ENCODE measurements at places on chromosomes 3 and 15.

- DNase-seq: no peak
Observed at GRCh38 chr3:170296703-170297102, 60.8 kb upstream of the SKIL start.

GRCh38 chr3:127690823-127691452, 18.2 kb downstream of the ABTB1 start:
- peak; percentile 47 for DNase-seq

DNA sequence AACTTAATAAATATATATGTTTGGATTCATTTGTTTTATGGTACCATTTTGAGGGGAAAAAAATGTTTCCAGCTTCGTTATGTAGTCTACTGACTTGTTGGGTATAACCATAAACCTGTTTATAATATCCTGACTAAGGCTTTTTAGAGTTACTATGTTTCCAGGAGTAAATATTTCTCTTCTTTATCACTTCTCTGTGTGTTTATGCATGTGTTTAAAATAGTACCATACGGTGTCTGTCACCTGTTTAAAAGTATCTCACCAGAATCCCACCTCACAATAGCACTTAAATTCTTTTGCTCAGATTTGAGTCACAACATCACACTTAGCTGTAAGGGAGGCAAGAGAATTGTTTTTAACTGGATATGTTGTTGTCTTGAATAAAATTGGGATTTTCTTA, 15.1 kb downstream of the LACTB start:
- DNase-seq: peak; percentile 50

DNA sequence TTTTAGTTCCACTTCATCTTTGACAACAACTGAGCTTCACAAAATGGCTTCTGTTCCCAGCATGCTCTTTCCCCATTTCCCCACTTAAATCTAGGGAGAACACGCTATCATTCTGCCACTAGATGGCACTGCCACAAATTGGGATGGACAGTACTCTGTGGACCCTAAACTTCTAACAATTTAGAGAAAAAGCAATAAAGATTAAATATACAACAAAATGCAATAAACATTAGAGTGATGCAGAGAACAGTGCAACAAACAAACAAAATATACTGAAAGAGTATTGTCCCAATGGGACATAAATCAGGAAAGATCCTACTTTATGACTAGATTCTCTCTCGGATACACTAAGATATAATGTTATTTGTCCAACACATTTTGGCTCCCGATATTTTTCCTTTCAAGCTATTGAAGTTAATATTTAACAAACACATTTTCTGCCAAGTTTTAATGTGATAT, 169.7 kb upstream of the TMCO5A start:
- DNase-seq: peak; percentile 80

DNA sequence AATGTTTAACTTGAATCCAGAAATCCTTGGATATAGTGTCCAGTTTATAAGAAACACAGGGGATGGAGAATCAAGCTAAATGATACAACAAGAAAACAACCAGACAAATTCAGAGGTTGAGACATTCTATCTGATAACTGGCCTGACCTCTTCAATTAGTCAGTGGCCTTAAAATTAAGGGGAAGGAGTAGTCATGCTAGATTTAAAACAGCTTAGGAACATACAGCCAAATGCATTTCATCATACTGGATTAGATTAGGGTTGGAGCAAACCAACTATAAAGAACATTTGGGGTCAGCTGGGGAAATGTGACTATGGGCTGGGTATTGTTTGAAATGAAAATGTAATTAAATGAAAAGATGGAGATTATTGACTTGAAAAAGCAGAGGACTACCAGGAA, 53.3 kb downstream of the PPARG start:
- DNase-seq: no peak

GRCh38 chr3:6079561-6080179, 781.2 kb upstream of the GRM7 start:
- no peak for DNase-seq

- DNase-seq: no peak
Observed at GRCh38 chr15:88029696-88030095, 226.8 kb downstream of the NTRK3 start.

DNA sequence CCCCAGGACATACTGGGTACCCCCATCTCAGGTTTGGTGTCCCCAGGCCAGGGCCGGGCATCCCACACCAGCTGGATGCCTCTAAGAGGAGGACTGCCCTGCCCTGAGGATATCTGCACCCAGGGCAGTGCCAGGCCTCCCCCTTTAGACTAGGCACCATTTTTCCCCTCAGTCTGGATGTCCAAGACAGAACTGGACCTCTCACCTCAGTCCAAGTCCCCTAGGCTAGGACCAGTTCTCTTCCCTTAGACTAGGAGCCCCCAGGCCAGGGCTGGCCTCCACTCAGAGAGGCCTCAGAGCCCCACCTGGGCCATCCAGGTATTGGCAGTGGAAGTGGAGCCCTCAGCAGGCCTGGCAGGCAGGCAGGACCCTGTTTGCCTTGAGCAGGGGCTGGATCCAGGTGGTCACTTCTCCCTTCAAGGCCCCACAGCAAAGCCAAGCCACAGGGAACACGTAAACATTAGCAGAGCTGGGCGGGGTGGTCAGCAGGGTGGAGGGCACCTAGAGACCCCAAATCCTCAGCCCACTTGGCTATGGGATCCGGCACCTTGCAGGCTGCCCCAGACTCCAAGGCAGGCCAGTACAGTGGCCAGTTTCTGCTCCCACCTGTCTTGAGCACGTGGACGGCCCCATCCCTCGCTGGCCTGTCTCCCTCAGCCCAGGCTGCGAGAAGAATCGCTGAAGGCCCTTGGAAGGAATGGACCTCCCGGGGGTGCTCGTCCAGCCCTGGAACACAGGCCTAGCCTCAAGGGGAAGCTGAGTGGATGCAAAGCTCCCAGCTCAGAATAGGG, 28.3 kb downstream of the PTH1R start:
- DNase-seq: no peak

DNA sequence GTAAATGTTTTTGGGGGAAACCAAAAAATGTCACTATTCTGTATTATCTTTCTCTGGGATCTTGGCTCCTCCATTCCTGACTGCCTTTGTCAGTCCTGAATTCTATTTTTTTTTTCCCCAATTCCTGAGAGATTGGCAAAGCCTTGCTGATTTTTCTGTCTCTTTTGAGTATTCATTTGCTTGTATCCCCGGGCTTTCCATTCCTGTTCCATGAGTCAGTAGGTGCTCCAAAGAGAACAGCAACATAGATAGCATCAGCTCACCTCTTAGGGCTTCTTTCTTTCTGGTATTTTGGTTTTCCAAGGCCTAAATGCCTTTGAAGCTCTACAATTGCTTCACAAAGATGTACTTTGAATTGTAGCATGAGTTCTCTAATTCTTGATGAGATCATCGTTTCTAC, 271.7 kb upstream of the LRRC3B start:
- DNase-seq: no peak

DNA sequence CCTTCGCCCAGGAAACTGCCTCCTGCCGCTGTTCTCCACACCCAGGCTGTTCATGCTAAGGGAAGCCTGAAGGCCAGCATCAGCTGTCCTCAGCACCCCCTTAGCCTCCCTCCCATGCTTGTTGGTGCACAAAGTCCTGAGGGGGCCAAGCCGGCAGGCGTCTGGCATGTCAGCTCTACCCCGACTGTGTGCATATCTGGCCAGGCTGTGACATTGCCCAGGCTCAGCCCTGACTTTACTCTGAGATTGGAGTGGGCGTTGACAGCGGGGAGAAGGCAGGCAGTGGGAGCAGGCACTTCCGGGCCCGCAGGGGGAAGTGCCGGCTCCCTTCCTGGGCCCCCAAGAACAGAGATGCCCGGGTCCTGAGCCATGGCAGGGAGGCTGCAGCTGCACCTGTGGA, 492.2 kb downstream of the AGBL1 start:
- no peak for DNase-seq

GRCh38 chr3:81789691-81790090, 28.2 kb upstream of the GBE1 start:
- DNase-seq: no peak

DNA sequence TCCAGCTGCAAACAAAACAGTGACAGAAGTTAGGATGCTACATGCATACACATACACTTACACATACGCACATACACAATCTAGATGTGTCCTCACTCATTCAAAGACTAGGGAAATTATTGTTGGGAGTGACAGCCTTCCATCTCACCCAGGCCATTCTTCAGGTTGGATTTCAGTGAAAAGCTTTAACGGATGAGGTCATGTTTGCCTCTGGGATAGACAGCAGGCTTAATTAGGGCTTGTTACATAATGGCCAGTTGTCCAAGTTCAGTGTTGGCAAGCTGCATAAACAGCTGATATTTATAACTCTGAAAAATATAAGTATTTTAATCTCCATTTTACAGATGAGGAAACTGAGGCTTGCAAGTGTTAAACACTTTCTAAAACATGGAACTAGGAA, 35.8 kb upstream of the PLOD2 start:
- DNase-seq: no peak

GRCh38 chr15:68303560-68304436, 26.3 kb downstream of the FEM1B start:
- peak; percentile 12 for DNase-seq

GRCh38 chr3:112817271-112817670, 29.4 kb downstream of the CD200R1L start:
- no peak for DNase-seq

GRCh38 chr3:187165144-187165543, 25.8 kb upstream of the RPL39L start:
- DNase-seq: peak; percentile 54

DNA sequence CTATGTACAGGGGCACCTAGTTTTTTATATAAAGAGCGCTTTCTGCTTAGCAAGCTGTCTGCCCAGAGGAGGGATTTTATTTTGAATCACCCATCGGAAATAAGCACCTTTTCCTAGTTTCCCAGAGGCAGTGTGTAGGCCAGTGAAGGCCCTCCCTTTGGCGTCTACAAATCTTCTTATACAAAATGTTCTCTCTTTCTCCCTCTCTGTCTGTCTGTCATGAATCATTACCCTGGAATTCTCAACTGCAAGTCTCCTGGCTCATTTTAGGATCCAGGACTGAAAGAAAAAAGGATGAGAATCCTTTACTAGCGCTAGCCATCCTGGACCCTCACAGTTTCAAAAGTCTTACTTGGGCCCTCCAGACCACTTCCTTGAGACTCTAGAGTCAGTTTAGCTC, 728.1 kb downstream of the OTOL1 start:
- no peak for DNase-seq

DNA sequence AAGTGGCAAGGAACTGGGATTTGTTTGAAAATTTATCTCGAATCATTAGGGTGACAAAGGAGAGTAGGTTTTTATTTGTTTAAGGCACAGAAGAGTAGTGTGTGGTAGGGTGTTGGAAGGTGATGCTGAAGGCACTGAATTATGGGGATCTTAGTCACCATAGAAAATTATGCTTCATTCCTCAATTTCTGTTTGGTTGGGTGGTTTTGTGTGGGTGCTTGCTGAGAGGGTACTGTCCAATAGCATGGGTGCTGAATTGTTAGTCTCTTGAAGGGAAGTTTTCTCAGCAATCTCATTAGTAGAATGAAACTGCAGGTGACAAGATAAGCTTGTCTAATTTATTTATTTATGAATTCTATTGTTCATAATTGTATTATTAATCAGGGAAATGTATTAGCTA, 610.9 kb downstream of the AGBL1 start:
- DNase-seq: no peak

DNA sequence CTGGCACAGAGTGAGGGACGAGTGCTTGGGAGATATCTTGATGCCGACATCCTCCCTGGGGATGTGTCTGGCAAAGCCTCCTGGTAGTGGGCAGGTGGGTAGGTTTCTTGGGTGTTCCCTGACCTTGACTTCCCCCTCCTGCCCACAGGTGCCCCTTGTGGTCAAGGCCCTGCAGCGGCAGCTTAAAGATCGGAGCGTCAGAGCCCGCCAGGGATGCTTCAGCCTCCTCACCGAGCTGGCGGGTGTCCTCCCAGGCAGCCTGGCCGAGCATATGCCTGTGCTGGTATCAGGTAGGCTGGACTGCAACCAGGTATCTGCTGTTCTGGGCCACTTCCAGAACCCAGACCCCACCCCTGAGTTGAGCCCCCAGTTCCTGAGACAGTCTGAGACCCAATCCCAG, 19.2 kb downstream of the CAND2 start:
- DNase-seq: no peak

DNA sequence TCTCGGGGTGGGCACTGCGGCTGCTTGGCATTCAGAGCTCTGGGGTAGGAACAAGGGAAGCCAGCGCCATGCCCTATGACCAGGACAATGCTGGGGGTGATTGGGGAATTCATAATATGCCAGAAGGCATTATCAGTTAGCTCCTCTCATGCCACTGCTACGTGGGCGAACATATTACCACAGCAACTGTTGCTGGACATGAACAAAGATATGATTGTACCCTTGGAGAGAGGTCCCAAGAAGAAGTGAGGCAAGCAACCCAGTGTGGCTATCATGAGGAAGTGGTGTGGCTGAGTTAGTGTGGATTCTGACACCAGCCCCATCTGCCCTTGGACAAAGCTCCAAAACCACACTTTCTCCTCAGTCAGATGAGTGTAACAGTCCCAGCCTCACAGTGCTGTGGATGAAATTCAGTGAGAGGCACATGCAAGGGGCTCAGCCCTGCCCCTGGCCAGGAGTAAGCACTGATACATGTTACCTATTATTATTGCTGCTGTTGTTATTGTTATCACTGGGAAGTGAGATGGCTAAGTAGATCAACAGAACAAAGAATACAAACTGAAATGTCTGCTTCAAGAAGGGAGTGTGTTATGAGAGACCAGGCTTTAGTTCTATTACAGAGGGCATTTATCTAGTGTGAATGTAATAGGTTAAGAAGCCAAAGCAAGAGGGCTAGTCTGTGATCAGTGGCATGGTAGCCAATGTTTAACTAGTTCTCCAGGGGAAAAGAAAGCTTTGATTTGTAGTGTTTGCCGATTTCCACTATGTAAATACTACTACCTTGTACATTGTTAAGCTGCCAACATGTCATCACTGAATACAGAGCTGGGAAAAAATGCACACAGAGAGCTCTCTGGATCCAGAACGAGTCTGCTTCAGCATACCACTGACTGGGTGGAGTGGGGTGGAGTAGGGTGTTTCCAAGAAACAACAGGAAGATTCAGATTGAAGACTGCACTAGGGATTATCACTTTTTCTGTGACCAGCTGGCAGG, 222.3 kb upstream of the EIF1B start:
- no peak for DNase-seq

- peak; percentile 34 for DNase-seq
Observed at GRCh38 chr3:50194903-50195500, 3.6 kb downstream of the GNAT1 start.

DNA sequence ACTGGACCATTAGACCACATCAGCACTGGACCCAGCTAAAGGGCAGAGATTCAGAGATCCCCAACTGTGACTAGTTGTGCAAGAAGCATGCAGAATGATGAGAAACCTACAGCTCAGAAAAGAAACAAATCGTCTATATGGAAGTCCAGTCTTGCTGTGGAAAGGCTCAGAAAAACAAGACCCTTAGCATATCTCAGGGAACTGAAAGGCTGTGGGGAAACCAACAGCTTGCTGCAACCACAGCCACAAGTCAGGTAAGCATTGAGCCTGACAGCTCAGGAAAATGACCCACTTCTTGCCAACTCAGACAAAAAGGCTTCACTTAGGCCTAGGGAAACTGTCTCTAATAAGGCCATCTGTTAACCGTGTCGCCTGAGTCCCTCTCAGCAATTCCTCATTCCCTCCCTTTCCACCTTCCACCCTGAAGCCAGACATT, 145.6 kb downstream of the LSAMP start:
- DNase-seq: no peak

- DNase-seq: peak; percentile 92
Observed at GRCh38 chr3:70832089-70832833, 519.8 kb upstream of the MDFIC2 start.

GRCh38 chr3:32239307-32240158, 1.1 kb downstream of the CMTM8 start:
- DNase-seq: no peak
